Keratinocyte (primary cell): ENCODE measurements at places on chromosomes 1 and 21. TPM values are rescaled to one million over a fixed set of nuclear protein-coding genes. Genes with fewer than 3 reads are reported as not detected.

Gene ST6GALNAC5
- 12.8 to 18.7 TPM (median 14.3 TPM) in 3 replicates for polyA plus RNA-seq

Gene RGS18
- 0.67 to 1.6 TPM (median 1.5 TPM) in 3 replicates for polyA plus RNA-seq

Gene KPNA6
- 34.6 to 43.1 TPM (median 42.6 TPM) in 3 replicates for polyA plus RNA-seq

Gene RRAGC
- 28.8 to 37.8 TPM (median 29.0 TPM) in 3 replicates for polyA plus RNA-seq

Gene PGLYRP3
- polyA plus RNA-seq: 0.93 to 1.9 TPM (median 1.0 TPM) in 3 replicates

Gene C1orf115
- 0.68 to 0.97 TPM (median 0.72 TPM) in 3 replicates for polyA plus RNA-seq

Gene LEMD1
- polyA plus RNA-seq: 0.91 to 3.4 TPM (median 1.9 TPM) in 3 replicates

Gene HCN3
- polyA plus RNA-seq: 2.9 to 4.8 TPM (median 3.0 TPM) in 3 replicates

Gene ETV3L
- not detected in 3 replicates for polyA plus RNA-seq

Gene SPRR2A
- 4.7 to 21.5 TPM (median 5.5 TPM) in 3 replicates for polyA plus RNA-seq

Gene SLC66A1
- polyA plus RNA-seq: 8.0 to 16.5 TPM (median 11.6 TPM) in 3 replicates

Gene TMEM81
- polyA plus RNA-seq: 1.4 to 1.7 TPM (median 1.6 TPM) in 3 replicates

Gene CNIH4
- 63.5 to 139 TPM (median 103 TPM) in 3 replicates for polyA plus RNA-seq

Gene SPRR2G
- 0.73 to 6.2 TPM (median 3.3 TPM) in 3 replicates for polyA plus RNA-seq

Gene CLCA4
- polyA plus RNA-seq: 0.59 to 6.1 TPM (median 1.5 TPM) in 3 replicates

Gene SUCO
- 8.3 to 13.8 TPM (median 11.2 TPM) in 3 replicates for polyA plus RNA-seq

Gene CDA
- 44.9 to 136 TPM (median 64.6 TPM) in 3 replicates for polyA plus RNA-seq

Gene OR2M3
- not detected in 3 replicates for polyA plus RNA-seq

Gene POU3F1
- 0.32 to 1.3 TPM (median 0.59 TPM) in 3 replicates for polyA plus RNA-seq

Gene UBE4B
- polyA plus RNA-seq: 8.7 to 22.3 TPM (median 14.3 TPM) in 3 replicates

Gene WDR64
- polyA plus RNA-seq: not detected in 3 replicates

Gene EPHX1
- 4.7 to 12.1 TPM (median 6.4 TPM) in 3 replicates for polyA plus RNA-seq

Gene PLA2G5
- 0.16 TPM in 1 of 3 replicates, not detected in the others for polyA plus RNA-seq

Gene ARTN
- polyA plus RNA-seq: 27.2 to 49.5 TPM (median 36.0 TPM) in 3 replicates

Gene PIK3R3
- polyA plus RNA-seq: 6.8 to 11.9 TPM (median 11.7 TPM) in 3 replicates

Gene PTAFR
- 18.6 to 30.7 TPM (median 19.6 TPM) in 3 replicates for polyA plus RNA-seq

Gene DNALI1
- 0.06 to 0.14 TPM (median 0.06 TPM) in 3 replicates for polyA plus RNA-seq

Gene RPTN
- 0.37 to 0.64 TPM (median 0.42 TPM) in 3 replicates for polyA plus RNA-seq

Gene LYPD8
- not detected in 3 replicates for polyA plus RNA-seq

Gene USP48
- 18.7 to 33.0 TPM (median 21.6 TPM) in 3 replicates for polyA plus RNA-seq

Gene ADAM30
- polyA plus RNA-seq: not detected in 3 replicates

Gene KPRP
- 0.82 to 2.0 TPM (median 0.90 TPM) in 3 replicates for polyA plus RNA-seq

Gene FCER1A
- polyA plus RNA-seq: not detected in 3 replicates
